KBM-7 (cell line): ENCODE measurements at places on chromosomes 16 and 17.

GRCh38 chr17:65312718-65313377 is 175.7 kb downstream of the RGS9 start:
- DNase-seq, result no peak

GRCh38 chr17:40075201-40075941 is 12.6 kb downstream of the THRA start:
- DNase-seq, result peak; percentile 78

DNA sequence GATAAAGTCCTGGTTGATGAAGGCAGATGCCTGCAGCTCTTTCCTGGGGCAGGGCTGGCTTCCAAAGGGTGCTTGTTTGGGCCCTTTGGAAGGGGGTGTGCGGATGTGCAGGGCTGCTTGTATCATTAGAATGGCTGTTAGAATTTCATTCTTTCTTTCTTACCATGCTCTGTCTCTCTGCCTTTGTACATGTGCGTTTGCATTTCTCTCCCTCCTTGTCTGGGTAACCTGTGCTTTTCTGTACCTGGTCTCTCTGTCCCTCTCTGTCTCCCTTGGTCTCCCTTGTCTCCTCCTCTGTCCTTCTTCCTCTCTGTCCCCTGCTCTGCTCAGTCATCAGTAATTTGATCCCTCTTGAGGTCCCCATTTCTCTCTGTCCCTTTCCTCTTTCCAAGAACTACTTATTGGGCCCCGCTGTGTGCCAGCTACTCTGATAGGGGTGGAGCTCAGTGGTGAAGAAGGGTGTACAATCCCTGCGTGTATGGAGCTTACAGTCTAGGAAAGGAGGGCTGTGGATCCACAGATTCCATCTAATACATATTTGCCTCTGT is 69.3 kb downstream of the PLCG2 start:
- peak; percentile 40 for DNase-seq

DNA sequence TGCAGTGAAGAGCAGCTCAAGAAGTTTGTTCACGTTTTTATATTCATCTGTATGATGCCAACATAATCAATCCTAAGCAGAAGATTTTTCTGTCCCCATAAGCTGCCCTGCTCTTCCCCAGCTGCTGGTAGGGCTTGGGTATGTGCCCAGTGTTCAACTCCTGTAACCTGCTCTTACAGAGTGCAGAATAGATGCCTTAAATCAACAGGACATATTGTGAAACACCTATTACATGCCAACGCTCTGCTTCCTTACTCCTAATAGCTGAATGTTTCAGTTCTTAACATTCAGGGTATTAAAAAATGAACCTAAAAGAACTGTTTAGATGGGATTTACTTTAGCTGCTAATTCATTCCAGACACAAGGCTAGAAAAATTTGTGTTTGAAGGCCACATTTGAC is 190.9 kb downstream of the HS3ST3A1 start:
- DNase-seq, result no peak

GRCh38 chr16:49018259-49018931 is 263.2 kb downstream of the CBLN1 start:
- no peak for DNase-seq

DNA sequence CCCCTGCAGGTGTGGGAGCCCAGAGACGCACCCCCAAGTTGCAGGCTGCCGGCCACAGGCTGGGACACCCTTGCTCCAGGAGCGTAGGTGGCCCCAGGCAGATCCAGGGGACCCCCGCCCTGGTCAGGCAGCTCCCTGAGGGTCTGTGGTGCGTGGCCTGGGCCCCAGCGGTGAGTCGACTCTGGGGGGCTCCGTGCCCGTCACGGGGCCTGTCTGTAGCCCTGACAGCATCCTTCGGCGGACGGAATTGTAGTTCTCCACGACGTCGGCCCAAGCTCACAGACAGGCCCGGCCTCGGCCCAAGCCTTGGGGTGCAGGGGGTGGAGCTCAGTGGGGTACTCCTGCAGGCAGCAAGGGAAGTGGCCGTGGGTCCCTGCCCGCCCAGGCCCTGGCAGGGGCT is 82.9 kb downstream of the LMF1 start:
- no peak for DNase-seq

- no peak for DNase-seq
These were observed 46.2 kb downstream of the CYB561 start for GRCh38 chr17:63399856-63400255.
